Activated CD8-positive, alpha-beta memory T cell treated with anti-CD3 and anti-CD28 coated beads, Interleukin-2, amount 10 ng/mL, durations not matched to agents 7 days and 5 days (primary cell): ENCODE measurements at places on chromosomes 1 and 21. TPM values are rescaled to one million over a fixed set of nuclear protein-coding genes. Genes with fewer than 3 reads are reported as not detected.

- peaks cover 34% of the 10 kb centered on the region for H3K36me3 ChIP-seq
- no peaks in the 10 kb centered on the region for H3K27me3 ChIP-seq
- peaks cover 70% of the 10 kb centered on the region for H3K4me1 ChIP-seq
- peak overlapping the region; percentile 69 for H3K27ac ChIP-seq
- DNase-seq = no peak
Measured at GRCh38 chr1:26317146-26317545, 612 bp upstream of the CD52 start.

GRCh38 chr1:203534526-203534925 lies 40.6 kb downstream of the OPTC start:
- no peak overlapping the region for H3K4me3 ChIP-seq
- no peak for DNase-seq
- no peak overlapping the region for H3K27ac ChIP-seq

Gene SLC2A1
- total RNA-seq = 113 TPM

Gene TNNI3K
- not detected for total RNA-seq

GRCh38 chr1:231020139-231020601 lies 19.9 kb downstream of the FAM89A start:
- H3K27ac ChIP-seq = peak overlapping the region; percentile 57
- peak overlapping the region; percentile 52 for H3K4me3 ChIP-seq
- peaks cover 7% of the 10 kb centered on the region for H3K36me3 ChIP-seq
- H3K27me3 ChIP-seq = no peaks in the 10 kb centered on the region

Gene TDRD5
- total RNA-seq = not detected

- DNase-seq = no peak
- H3K4me1 ChIP-seq = no peaks in the 10 kb centered on the region
- no peak overlapping the region for H3K27ac ChIP-seq
- H3K27me3 ChIP-seq = no peaks in the 10 kb centered on the region
Measured at GRCh38 chr1:76677416-76678405, 189.6 kb upstream of the ST6GALNAC5 start.

GRCh38 chr1:160193091-160193819 lies 2.9 kb downstream of the CASQ1 start:
- no peaks in the 10 kb centered on the region for H3K4me1 ChIP-seq
- H3K27ac ChIP-seq = no peak overlapping the region
- no peaks in the 10 kb centered on the region for H3K27me3 ChIP-seq
- DNase-seq = peak; percentile 84

- H3K36me3 ChIP-seq = no peaks in the 10 kb centered on the region
- no peak overlapping the region for H3K27ac ChIP-seq
- H3K4me3 ChIP-seq = no peak overlapping the region
- no peaks in the 10 kb centered on the region for H3K27me3 ChIP-seq
- no peaks in the 10 kb centered on the region for H3K4me1 ChIP-seq
Measured at GRCh38 chr1:213369465-213369864, 318.4 kb downstream of the RPS6KC1 start.

Gene FCRL3
- total RNA-seq = 0.82 TPM
